ENCODE measurements at places on chromosomes 4 and X.

DNA sequence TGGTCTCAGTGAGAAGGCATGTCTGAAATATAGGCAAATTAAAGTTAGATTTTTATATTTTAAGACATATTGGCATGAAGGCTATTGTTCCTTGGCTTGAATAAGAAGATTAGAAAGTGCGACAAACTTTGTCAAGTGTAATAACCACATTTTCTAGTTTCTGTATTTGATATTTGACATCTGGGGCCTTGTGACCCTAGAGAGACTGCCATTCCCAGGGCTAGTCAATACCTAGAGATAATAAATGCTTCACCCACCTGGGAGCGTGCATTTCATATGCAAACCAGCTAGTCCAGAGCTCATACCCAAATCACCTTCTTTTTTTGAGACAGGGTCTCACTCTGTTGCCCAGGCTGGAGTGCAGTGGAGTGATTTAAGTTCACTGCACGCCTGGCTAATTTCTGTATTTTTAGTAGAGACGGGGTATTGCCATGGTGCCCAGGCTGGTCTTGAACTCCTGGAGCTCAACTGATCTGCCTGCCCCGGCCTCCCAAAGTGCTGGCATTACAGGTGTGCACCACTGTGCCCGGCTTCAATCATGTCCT lies 62.6 kb downstream of the COQ2 start:
- DNase-seq = no peak

GRCh38 chr4:58209001-58209400 lies 1098.8 kb upstream of the IGFBP7 start:
- no peak for DNase-seq

DNA sequence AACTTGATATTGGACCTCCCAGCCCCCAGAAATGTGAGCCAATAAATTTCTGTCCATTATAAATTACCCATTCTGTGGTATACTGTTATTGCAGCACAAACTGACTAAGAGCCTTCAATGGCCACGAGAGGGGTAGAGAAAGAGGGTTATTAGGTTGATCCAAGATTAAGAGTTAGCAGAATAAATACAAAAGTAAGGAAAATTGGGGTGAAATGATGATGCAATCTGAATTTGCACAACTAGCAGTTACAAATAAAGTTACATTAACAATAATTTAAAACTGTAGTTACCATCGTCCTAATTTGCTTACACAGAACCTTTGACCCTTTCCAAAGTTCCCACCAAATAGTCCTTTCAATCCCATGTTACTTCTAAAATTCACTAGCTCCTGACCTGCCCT lies 54.2 kb downstream of the F8 start:
- no peak for DNase-seq

DNA sequence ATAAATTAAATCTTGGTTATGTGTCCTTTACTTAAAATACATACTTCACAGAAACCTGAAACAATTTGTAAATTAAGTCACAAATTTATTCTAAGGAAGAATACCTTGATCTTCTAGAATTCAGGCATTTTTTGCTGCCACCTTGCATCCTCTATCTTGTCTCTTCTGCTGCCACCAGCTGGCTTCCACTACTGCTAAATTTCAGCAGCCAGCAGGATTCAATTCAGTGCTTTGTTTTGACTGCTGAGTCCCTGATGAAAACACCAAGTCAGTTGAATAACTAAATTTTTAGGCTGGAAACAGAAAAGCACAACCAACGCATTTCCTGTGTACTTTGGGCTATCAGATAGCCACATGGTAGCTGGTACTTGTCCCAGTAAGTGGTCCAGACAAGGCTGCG lies 2.4 kb upstream of the MBTPS2 start:
- DNase-seq = no peak

DNA sequence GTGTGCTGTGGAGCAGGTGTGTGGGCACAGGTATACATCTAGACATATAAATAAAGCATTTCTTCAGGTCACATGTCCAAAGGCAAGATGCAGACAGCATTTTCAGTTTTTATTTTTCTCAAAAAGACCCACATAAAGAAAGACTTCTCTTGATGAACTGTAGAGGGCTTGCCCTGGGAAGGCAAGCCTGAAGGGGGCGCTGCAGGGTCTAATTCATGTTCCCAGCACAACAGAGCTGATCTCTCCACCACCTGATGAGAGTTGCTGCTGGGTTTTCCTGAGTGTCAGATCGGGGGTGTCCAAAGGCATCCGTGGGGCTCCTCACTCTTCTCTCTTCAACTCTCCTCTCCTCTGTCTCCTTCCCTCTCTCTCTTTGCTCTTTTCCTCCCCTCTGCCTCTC lies 26.6 kb downstream of the ADRA2C start:
- no peak for DNase-seq

DNA sequence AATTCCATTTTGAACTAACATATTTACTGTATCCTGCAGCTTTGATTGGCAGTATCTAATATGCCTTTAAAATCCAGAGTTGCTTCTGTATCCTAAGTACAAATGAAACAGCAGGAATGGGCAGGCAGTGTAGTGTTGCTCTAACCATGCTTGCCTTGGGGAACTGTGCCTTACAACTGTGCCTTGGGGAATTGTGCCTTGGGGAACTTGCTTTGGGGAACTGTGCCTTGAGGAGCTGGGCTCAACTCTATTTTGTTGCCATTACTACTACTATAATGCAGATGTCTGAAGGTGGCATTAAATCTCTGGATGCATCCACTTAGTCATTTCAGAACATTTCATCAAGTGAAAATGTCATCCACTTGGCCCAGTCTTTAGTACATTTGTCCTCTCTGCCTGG lies 6.9 kb downstream of the CXCL3 start:
- no peak for DNase-seq

DNA sequence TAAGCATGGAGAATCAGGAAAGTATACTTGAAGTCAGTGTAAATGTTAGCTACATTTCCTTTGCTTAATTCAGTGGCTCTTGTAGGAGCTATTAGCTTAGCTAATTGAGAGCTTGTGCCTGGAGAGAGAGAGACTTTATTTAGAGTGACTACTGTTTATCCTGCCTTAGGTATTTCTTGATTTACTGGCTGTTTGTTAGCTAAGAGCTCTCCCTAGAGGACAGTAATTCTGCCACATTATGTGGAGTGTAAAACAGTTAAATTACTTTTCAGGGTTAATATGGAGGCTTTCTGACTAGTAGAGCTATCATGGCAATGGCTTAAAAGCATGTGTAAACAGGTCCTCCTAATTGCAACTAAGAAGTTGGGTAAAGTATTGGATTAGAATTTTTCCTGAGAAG lies 306.5 kb upstream of the TECRL start:
- no peak for DNase-seq

GRCh38 chr4:1656986-1657385 lies 27.1 kb downstream of the FAM53A start:
- DNase-seq = no peak

GRCh38 chr4:106659371-106659770 lies 290.8 kb upstream of the GIMD1 start:
- no peak for DNase-seq
